ENCODE measurements at places on chromosomes 4 and X.

- no peak for DNase-seq
Observed at GRCh38 chr4:186772936-186773487, 49.4 kb upstream of the FAT1 start.

- DNase-seq: no peak
Observed at GRCh38 chrX:9252182-9252581, 212.7 kb upstream of the TBL1X start.

- no peak for DNase-seq
Observed at GRCh38 chrX:112642349-112642748, 37.4 kb downstream of the LHFPL1 start.

DNA sequence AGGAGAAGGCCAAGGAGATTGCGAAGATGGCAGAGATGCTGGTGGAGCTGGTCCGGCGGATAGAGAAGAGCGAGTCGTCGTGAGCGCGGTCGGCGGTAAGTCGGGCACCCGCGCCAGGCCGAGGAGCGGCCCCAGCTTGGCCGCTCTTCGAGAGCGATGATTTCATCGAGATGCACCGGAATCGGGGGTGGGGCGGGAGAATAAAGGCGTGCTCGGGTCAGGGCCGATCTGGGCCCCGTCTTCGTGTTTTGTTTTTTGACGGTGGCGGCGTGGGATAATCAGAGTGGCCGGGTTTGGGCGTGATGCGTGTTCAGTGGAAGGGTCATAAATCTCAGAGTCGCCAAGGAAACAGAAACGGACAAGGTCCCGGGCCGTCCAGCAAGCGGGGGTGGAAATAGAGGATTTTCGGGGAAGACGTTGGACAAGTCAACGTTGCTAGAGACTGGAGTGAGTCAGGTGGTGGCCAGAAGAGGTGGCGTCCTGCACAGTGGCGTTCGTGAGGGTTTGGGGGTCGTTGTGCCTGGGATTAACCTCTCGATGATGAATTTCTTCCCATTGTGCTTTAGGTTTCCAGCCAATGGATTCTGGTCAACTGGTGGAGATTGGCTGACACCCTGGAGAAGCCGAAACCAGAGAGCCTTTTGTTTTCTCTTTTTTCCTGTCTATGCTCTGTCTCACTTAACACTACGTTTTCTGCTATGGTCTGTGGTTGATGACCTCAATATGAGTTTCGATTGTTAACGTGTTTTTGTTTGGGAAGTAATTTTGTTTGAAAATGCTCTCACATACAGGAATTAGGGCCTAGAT is 882 bp downstream of the MRFAP1 start:
- DNase-seq: no peak

GRCh38 chrX:27555514-27555913 is 34.6 kb upstream of the DCAF8L2 start:
- DNase-seq: no peak

DNA sequence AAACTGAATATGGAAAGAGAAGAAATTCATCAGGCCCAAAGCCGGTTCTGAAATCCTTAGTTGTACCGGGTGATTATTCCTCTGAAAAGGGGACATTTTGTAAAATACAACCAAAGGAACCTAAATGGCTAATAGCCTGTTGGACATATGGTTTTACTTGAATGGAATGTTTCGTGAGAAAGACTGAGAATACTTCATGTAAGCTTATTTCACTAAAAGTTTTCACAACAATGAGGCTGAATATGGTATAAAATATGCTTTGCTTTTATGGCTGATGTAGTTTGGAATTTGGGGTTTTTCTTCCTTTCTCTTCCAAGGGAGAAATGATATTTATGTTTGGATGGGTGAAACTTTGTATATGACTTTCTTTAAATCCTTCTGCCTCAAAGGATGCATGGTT is 2.7 kb downstream of the GRIA3 start:
- DNase-seq: no peak

DNA sequence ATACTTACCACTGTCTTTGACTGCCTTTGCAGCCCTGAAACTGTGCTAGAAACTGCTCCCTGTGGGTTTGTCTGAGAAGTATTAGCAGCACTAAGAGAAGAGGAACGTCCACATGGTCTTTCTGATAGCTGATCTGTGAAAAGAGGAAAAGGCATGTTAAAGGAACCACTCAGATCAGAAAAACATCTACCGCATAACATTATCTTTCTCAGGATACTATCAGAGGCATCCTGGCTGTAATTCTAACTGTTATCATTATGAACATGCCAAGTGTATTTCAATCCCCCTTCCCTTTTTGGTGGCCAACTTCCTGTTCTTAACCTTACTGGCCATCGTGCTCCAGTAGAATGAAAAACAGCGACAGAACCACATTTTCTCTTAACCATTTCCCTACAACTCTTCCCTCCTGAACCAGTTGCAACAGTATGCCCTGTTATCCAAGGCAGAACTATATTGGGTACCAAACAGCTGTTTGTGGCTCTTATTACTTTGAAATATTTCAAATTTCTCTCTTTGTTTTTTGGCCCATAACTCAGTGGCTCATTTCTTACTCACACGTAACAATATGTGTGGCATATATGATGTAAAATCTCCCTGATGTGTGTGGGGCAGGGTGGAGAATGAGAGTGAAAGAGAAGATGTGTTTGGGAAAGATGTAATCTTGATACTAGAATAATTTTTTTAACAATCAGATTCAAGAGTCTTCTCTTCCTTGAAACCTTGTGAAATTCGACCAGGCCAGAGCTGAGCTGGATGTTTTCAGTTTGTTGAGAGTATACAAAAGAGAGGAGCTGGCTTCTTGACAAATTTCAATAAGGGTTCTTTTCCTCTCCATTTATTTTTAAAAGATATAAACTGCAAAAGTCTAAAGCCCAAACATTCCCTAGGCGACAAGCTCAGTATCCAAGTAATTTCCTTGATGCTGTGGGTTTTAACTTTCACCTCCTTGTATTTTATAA is 35.2 kb downstream of the ARHGEF6 start:
- no peak for DNase-seq

DNA sequence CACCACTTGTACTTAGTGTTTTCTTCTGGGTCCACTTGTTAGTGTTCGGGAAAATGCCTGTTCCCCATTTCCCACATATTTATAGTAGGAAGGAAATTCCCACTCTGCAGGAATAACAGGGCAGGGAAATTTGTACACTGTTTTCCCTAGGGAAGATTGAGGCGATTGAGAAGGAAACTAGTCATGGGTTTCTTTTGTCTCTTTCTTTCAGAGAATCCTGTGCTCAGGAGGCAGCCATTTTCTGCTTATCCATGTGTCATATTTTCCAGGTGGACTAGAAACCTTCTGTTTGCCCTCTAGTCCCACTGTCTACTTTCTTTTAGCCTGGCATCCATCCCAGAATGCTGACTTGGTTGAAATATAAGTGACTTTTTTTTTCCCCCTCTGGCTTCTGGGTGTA is 299.1 kb upstream of the ANKRD50 start:
- no peak for DNase-seq

DNA sequence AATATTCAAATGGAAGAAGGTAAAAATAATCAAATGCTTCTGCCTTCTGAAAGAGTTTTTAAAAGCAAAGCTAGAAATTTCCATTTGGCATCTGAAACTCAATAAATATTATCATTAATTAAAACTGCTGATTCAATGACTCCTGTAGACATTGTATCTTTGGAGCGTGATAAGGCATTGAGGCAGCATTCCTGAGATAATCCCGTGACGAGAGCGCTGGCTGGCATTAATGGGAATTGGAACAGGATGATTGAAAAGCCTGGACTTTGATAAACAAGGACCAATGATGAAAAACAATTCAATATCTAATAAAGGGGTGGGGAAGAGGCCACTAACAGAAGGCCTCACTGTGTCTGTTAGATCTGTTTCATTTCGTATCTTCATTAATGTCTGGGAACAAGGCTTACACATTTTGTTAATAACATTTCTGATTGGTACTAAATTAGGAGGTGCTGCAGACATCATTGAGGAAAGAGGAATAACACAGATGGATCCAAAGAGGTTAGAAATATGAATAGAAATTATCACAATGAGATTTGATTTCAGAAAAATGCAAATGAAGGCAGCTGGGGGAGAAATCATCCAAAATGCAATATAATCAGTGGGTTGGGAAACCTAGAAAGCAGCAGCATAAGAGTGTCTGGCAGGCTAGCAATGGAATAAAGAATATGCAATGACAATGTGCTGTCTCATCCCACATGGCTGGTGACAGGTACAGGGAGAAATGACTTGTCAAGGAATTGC is 102.3 kb downstream of the SCD5 start:
- no peak for DNase-seq

DNA sequence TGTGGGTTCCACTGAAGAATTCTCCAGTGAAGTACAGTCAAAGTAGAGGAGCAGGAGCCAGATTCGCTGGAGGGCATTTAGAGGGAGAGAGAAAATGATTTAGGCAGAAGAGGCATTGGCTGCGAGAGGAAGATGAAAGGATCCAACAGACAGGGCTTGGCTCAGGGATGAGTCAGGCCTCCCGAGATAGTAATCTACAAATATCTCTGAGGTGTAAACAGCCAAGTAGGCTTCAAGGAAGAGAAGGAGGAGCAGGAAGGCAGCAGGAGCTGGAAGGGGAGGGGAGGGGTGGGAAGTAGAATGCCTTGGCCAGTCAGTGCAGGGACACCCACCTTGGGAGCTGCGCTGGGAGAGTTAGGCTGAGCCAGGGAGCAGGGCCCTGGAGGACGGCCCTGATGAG is 55.5 kb downstream of the PJA1 start:
- DNase-seq: peak; percentile 67

DNA sequence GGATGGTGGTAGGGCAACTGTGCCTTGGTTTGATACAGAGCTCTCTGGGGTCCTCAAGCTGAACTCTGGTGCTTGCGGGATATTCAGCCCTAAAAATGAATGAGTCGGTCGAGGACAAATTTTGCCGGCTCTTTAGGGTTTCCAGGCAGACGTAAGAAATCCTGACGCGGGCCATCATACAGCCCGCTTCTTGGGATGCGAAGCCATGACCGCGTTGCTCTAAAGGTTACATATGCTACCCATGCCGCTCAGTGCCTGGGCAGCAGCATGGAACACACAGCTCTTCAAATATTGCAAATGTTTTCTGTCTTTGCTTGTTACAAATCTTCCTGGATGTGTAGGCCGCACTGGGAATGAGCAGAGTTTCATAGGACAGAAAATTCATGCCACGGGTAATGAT is 55.6 kb downstream of the NBDY start:
- no peak for DNase-seq

- peak; percentile 44 for DNase-seq
Observed at GRCh38 chr4:124018383-124019317, 622.1 kb downstream of the SPRY1 start.

DNA sequence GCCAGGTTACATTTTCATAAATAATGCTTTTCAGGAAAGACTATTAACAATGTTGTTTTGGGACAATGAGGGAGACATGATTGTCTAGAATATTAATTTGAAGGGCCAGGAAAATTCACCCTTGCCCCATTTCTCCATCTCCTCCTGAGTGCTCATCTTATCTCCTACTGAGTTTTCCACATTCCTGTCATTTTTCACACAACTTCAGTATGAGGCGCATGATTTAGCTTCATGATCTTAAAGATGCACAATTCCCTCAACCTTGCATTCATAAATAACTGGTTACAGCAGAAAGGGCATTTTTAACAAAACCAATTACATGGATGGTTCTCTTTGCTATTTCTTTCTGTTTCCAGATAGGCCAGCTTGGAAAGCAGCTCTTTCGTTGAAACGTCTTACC is 1699.2 kb upstream of the IGFBP7 start:
- DNase-seq: no peak

DNA sequence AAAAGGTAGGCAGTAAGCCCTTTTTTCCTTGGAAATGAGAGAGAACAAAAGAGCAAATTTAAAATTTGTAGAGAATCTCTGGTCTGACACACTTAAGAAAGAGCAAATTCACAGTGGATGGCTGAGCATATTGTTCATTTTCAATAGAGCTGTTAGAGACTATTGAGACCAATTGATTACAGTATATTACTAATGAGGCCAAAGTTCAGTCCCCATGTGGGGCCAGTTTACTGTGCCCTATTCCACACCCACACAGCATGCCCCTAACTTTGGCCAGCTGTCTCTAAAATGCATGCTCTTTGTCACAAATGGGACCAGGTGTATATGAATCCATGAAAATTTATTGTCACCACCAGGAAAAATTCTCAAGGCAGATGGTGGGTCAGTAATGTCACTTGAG is 470.5 kb downstream of the PCDH7 start:
- DNase-seq: no peak

GRCh38 chr4:79199743-79200142 is 126.1 kb downstream of the NAA11 start:
- DNase-seq: no peak

- DNase-seq: no peak
Observed at GRCh38 chr4:128295255-128295654, 7.6 kb upstream of the PGRMC2 start.

DNA sequence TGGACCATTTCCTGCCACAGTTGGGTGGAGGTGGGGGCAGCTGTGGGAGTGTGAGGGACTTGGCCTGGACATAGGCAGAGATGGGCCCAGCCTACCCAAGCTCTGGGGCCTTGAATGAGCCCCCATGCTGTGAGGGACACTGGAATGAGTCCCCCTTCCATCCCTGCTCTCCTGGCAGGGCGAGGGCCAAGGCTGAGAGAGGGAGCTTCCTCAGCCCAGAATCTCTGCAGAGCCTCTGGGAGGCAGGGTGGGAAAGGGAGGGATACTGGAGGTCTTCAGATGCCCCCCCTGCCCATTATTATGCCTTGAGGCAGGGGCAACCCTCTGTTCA is 124.5 kb upstream of the PJA1 start:
- no peak for DNase-seq

All from BJ (cell line).